Chondrocyte (in vitro differentiated cells): ENCODE measurements at places on chromosomes 16 and 17. TPM values are rescaled to one million over a fixed set of nuclear protein-coding genes. Genes with fewer than 3 reads are reported as not detected.
A peak's percentile ranks its signal among the peaks of the same experiment; 100 is the strongest.

- H3K27ac ChIP-seq, result no peak overlapping the region
- peak overlapping the region; percentile 48 for H3K4me3 ChIP-seq
- H3K4me1 ChIP-seq, result peaks cover 22% of the 10 kb centered on the region
- DNase-seq, result no peak
- no peaks in the 10 kb centered on the region for H3K27me3 ChIP-seq
Observed at GRCh38 chr16:88855176-88855575, 1.6 kb downstream of the GALNS start.

- H3K4me3 ChIP-seq, result no peak overlapping the region
- H3K4me1 ChIP-seq, result peaks cover 9% of the 10 kb centered on the region
- no peak for DNase-seq
- no peak overlapping the region for H3K27ac ChIP-seq
Observed at GRCh38 chr17:4573669-4574068, 10.7 kb upstream of the SMTNL2 start.

- no peaks in the 10 kb centered on the region for H3K27me3 ChIP-seq
- no peak overlapping the region for H3K4me3 ChIP-seq
- no peaks in the 10 kb centered on the region for H3K4me1 ChIP-seq
- H3K36me3 ChIP-seq, result no peaks in the 10 kb centered on the region
- H3K27ac ChIP-seq, result no peak overlapping the region
Observed at GRCh38 chr17:55458287-55458900, 36.8 kb upstream of the MMD start.

DNA sequence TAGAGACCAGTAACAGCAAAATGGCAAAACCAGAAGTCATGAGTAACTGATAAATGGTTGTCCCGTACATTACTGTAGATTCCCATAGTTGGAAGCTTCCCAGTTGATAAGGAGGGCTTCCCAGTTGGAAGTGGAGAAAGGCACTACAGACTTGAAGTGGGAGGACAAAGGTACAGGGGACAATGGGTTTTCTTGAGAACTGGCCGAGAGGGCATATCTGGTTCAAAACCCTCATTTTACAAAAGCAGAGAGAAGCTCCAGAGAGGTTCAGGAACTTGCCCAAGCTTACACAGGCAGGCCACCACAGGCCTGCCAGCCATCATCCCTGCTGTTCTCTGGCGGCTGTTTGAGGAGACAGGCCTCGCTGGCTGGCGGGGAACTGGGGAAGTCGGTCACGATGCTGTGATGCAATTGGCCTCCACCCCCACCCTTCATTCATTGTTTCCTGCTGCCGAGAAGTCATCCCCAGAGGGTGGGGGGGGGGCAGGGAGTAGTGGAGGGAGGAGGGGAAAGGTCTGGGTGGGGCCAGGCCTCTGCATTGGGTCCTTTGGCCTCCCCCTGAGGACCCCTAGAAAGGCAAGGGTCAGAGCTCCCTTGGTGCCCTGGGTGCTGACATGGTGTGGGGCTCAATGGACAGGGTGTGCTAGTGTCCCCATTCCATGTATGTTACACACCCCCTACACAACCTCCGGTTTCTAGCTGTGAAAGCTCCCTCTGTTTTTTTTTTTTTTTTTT lies 3.0 kb downstream of the UBALD2 start:
- H3K36me3 ChIP-seq, result no peaks in the 10 kb centered on the region
- DNase-seq, result no peak
- H3K4me1 ChIP-seq, result peaks cover 29% of the 10 kb centered on the region
- peak overlapping the region; percentile 65 for H3K27ac ChIP-seq
- no peaks in the 10 kb centered on the region for H3K27me3 ChIP-seq
- no peak overlapping the region for H3K4me3 ChIP-seq

The ABCC11 gene
- total RNA-seq, result 0.32 to 0.44 TPM in 2 of 3 replicates, not detected in the other

The CARD14 gene
- 0.13 to 0.80 TPM (median 0.30 TPM) in 3 replicates for total RNA-seq

The TP53TG3 gene
- not detected in 3 replicates for total RNA-seq
